ENCODE measurements at places on chromosomes 2 and 18. TPM values are rescaled to one million over a fixed set of nuclear protein-coding genes. Genes with fewer than 3 reads are reported as not detected.

GRCh38 chr18:9557250-9557943 lies 57.0 kb downstream of the PPP4R1 start:
- H3K27me3 ChIP-seq = no peaks in the 10 kb centered on the region
- no peak for DNase-seq
- peaks cover 3% of the 10 kb centered on the region for H3K36me3 ChIP-seq

DNA sequence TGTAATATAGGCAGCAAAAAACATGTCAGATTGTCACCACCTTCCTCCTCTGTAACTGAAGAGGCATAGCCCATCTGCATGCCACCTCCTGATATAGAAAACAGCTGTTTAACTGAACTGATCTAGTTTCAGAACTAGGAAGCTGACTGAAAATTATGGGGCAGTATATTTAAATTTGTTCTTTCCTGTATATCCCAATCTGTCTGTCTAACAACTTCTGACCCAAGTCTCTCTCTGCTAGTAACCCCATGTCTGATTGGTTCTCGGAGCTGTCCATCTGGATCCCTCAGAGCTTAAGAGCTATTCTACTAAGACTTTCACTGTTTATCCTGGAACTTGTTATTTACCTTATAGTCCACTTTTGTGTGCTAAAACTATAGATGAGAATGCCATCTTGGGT lies 68.2 kb upstream of the SLC35G4 start:
- H3K4me1 ChIP-seq = no peaks in the 10 kb centered on the region
- no peak for DNase-seq
- no peaks in the 10 kb centered on the region for H3K27me3 ChIP-seq
- no peaks in the 10 kb centered on the region for H3K36me3 ChIP-seq
- H3K27ac ChIP-seq = no peak overlapping the region

GRCh38 chr2:229874647-229875046 lies 47.2 kb downstream of the TRIP12 start:
- H3K27me3 ChIP-seq = no peaks in the 10 kb centered on the region
- no peak for DNase-seq
- peak overlapping the region; percentile 36 for H3K27ac ChIP-seq
- no peak overlapping the region for H3K4me3 ChIP-seq

DNA sequence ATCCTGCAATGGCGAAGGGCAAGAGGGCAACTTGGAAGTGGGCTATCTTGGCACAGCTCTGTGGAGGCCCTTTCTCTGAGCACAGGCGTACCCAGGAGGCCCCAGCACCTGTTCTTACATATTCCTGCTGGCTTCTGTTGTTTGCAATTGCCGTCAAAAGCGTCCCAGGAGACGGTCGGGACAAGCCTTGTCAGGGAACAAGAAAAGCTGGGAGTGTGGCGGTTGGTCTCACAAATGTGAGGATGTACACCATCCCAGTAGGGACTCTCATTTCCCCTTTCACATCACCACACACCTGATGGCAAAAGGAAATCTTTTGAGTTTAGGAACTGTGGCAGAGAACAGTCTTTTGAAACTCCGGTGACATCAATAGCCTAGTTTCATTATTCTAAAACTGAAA lies 94.7 kb upstream of the EFEMP1 start:
- no peak overlapping the region for H3K27ac ChIP-seq
- no peaks in the 10 kb centered on the region for H3K4me1 ChIP-seq
- no peak for DNase-seq
- no peak overlapping the region for H3K4me3 ChIP-seq

- no peaks in the 10 kb centered on the region for H3K27me3 ChIP-seq
- no peak overlapping the region for H3K4me3 ChIP-seq
- no peak for DNase-seq
- peaks cover 7% of the 10 kb centered on the region for H3K4me1 ChIP-seq
Observed at GRCh38 chr18:38616306-38616705, 1050.7 kb upstream of the CELF4 start.

DNA sequence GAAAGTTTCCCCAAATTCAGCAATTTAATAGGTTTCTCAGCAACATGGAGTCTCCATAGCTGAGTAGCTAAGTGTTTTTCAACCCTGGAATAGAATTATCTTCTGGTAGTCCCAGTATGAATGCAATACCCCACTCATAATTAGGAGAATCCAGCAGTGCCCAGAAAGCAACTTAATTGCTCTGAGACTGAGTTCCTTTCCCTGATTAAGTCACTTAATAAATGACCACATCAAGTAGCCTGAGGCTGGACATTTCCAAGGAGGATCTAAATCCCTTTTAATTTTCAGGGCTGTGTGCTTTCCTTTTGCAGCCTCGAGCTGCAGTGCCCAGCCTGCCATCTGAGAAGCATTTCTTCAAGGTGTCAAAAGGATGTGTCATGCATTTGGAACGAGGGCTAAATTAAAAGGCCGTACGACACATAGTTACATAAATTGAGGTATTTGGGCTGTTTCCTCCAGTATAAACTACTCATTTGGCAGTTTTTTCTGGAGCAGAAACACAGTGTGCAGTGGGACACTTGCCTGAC lies 17.7 kb upstream of the SIX2 start:
- DNase-seq = no peak
- H3K4me3 ChIP-seq = no peak overlapping the region
- H3K36me3 ChIP-seq = no peaks in the 10 kb centered on the region
- no peaks in the 10 kb centered on the region for H3K4me1 ChIP-seq

Gene CRYGC
- not detected for total RNA-seq

Gene MAB21L4
- total RNA-seq = not detected
